A549 treated with ZK216348 at 1 μM for 4 hours (cell line): ENCODE measurements at places on chromosomes 5 and 9. TPM values are rescaled to one million over a fixed set of nuclear protein-coding genes. Genes with fewer than 3 reads are reported as not detected.

FGF18 gene
- 0.75 to 1.2 TPM (median 0.80 TPM) in 5 replicates for total RNA-seq

CDH10 gene
- 0.07 to 0.40 TPM (median 0.24 TPM) in 5 replicates for total RNA-seq

GCNT4 gene
- total RNA-seq: 0.33 to 0.72 TPM (median 0.34 TPM) in 5 replicates

CLIC3 gene
- 2.2 to 4.2 TPM (median 3.7 TPM) in 5 replicates for total RNA-seq

SLC4A9 gene
- 0.33 TPM in 1 of 5 replicates, not detected in the others for total RNA-seq

SNCAIP gene
- not detected in 5 replicates for total RNA-seq

ANKRD34B gene
- total RNA-seq: 0.06 to 0.31 TPM (median 0.25 TPM) in 4 of 5 replicates, not detected in the other

LHX3 gene
- total RNA-seq: 0.09 to 0.14 TPM (median 0.12 TPM) in 4 of 5 replicates, not detected in the other

PCDHB10 gene
- not detected in 5 replicates for total RNA-seq

C9orf72 gene
- total RNA-seq: 4.1 to 6.2 TPM (median 4.2 TPM) in 5 replicates

IL3 gene
- total RNA-seq: not detected in 5 replicates

TYRP1 gene
- total RNA-seq: 0.14 TPM in 1 of 5 replicates, not detected in the others

FBXL7 gene
- 1.0 to 1.6 TPM (median 1.5 TPM) in 5 replicates for total RNA-seq

SLC6A7 gene
- 0.04 TPM in 2 of 5 replicates, not detected in the others for total RNA-seq

STKLD1 gene
- 0.84 to 2.0 TPM (median 0.94 TPM) in 5 replicates for total RNA-seq

EPB41L4A gene
- total RNA-seq: 1.7 to 2.8 TPM (median 2.4 TPM) in 5 replicates

SV2C gene
- total RNA-seq: 0.01 to 0.02 TPM in 2 of 5 replicates, not detected in the others

OR1Q1 gene
- total RNA-seq: 0.15 TPM in 1 of 5 replicates, not detected in the others

AHRR gene
- total RNA-seq: 3.6 to 4.9 TPM (median 4.0 TPM) in 5 replicates

INPP5E gene
- total RNA-seq: 10.6 to 24.3 TPM (median 22.4 TPM) in 5 replicates

SLC22A4 gene
- total RNA-seq: 2.9 to 5.7 TPM (median 4.5 TPM) in 5 replicates

TMEM8B gene
- total RNA-seq: 1.8 to 4.3 TPM (median 3.1 TPM) in 5 replicates

PCDHB2 gene
- 2.7 to 4.5 TPM (median 3.1 TPM) in 5 replicates for total RNA-seq

MAMDC4 gene
- total RNA-seq: 1.8 to 5.7 TPM (median 4.8 TPM) in 5 replicates

ZBTB26 gene
- 1.8 to 2.7 TPM (median 2.3 TPM) in 5 replicates for total RNA-seq

FAM151B gene
- 1.2 to 2.3 TPM (median 1.9 TPM) in 5 replicates for total RNA-seq

DIPK1B gene
- 4.4 to 10.4 TPM (median 9.4 TPM) in 5 replicates for total RNA-seq

CHMP5 gene
- total RNA-seq: 67.6 to 92.1 TPM (median 73.5 TPM) in 5 replicates

OBP2B gene
- not detected in 5 replicates for total RNA-seq

GFRA3 gene
- 0.11 TPM in 1 of 5 replicates, not detected in the others for total RNA-seq

FXN gene
- 24.4 to 30.0 TPM (median 27.1 TPM) in 5 replicates for total RNA-seq

MLLT3 gene
- total RNA-seq: 14.3 to 21.9 TPM (median 16.7 TPM) in 5 replicates

TMEM215 gene
- total RNA-seq: not detected in 5 replicates

HMCN2 gene
- 0.06 to 0.13 TPM in 2 of 5 replicates, not detected in the others for total RNA-seq

VAV2 gene
- total RNA-seq: 32.9 to 50.4 TPM (median 42.8 TPM) in 5 replicates

RETREG1 gene
- 2.8 to 3.7 TPM (median 3.6 TPM) in 5 replicates for total RNA-seq

FAM81B gene
- not detected in 5 replicates for total RNA-seq

DDX4 gene
- total RNA-seq: not detected in 5 replicates

PPP6C gene
- 25.1 to 32.4 TPM (median 26.6 TPM) in 5 replicates for total RNA-seq

PALM2AKAP2 gene
- total RNA-seq: 0.06 to 0.59 TPM (median 0.34 TPM) in 5 replicates

CNTNAP3B gene
- 14.2 to 19.3 TPM (median 16.7 TPM) in 5 replicates for total RNA-seq

LCN10 gene
- not detected in 5 replicates for total RNA-seq

DBH gene
- not detected in 5 replicates for total RNA-seq

CENPK gene
- total RNA-seq: 19.4 to 60.0 TPM (median 32.6 TPM) in 5 replicates

LRRTM2 gene
- total RNA-seq: not detected in 5 replicates

TAF1L gene
- 0.02 TPM in 1 of 5 replicates, not detected in the others for total RNA-seq

SLC9A3 gene
- total RNA-seq: 1.4 to 2.5 TPM (median 2.3 TPM) in 5 replicates

PPP3R2 gene
- total RNA-seq: not detected in 5 replicates

DPYSL3 gene
- total RNA-seq: 16.2 to 20.7 TPM (median 18.0 TPM) in 5 replicates
